ENCODE measurements at places on chromosomes 12 and 14.
A peak's percentile ranks its signal among the peaks of the same experiment; 100 is the strongest.

GRCh38 chr12:75058228-75058627 is 151.4 kb downstream of the KCNC2 start:
- no peak for DNase-seq

DNA sequence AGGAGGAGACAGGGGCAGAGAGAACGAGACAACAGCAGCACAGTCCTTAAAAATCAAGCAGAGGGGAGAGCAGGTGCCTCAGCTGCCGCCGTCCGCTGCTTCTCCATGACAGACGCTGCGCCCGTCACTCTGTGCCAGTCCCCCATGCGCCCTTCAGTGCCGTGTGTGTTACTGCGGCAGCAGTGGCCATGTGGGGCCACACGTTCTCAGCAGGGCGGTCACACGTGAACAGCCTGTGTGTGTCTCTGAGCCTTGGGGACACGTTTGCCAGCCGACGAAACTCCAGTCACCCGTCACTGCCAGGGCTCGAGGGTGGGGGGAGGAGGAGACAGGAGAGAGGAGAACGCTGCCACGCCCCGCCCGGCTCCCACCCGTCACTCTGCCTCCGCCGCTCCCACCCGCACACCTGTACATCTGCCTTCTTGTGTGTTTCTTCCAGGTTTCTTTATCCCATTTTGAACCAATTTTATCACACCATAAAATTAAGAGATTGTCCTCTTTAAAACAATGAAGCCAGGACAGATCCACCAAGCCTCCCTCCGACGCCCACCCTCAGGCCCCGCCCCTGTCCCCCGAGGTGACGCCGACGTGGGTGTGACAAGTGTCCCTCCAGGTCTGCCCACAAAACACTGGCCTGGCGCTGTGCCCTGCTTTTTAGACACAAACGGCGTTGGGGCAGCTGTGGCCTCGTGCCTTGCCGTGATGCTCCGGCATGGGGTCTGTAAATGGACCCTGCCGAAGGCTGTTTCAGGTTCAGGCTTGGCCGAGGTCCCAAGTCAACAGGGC is 58.2 kb downstream of the GALNT9 start:
- DNase-seq, result no peak

DNA sequence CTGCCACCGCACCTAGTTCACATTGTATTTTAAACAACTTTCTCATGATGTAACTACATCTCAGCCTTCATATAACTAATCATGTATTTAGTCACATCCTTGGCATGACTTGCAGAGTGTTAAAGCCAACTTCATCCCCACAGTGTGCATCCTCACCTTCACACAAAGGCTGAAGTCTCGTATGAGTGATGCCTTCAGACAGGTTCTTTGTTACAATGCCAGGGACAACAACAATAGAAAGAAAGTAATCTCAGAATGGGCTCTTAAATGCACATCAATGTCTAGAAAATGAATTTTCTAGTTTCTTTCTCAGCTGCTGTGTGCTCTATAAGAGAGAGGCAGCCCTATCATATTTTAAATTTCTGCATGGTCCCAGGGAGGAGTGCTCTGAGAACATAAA is 221.3 kb downstream of the DIO2 start:
- DNase-seq, result no peak

DNA sequence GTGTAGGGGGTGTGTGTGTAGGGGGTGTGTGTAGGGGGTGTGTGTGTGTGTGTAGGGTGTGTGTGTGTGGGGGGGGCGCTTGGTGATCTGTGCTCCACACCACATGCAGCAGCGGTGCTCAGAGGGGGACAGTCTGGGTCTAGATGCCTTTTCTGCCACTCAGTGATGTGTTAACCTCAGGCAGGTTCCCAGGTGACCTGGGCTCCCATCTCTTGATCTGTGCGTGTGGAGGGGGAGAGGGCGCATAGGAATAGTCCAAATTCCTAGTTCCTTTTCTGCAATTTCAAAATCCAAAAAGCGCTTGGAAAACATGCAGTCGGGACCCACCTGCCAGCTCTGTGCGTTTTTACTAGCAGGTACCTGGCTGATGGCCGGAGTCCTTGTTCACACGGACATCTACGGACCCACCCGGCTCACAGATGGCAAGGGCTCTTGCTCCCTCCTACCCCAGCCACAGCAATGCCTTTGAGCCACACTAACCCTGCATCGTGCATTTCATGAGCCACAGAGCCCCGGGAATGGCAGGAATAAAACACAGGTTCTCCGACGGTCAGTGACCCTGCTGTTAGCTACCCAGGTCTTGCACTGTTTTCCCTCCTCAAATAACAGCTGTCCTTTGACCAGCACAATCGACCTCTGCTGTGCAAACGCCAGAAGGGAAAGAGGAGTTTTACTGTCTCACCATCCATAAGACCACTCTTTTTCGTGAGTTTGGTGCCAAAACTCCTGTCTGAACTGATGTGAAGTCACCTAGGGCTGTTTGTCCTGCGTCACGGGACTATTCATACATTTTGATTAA is 120.8 kb downstream of the GLT1D1 start:
- no peak for DNase-seq

GRCh38 chr12:69533844-69534243 is 51.4 kb upstream of the CCT2 start:
- no peak for DNase-seq

DNA sequence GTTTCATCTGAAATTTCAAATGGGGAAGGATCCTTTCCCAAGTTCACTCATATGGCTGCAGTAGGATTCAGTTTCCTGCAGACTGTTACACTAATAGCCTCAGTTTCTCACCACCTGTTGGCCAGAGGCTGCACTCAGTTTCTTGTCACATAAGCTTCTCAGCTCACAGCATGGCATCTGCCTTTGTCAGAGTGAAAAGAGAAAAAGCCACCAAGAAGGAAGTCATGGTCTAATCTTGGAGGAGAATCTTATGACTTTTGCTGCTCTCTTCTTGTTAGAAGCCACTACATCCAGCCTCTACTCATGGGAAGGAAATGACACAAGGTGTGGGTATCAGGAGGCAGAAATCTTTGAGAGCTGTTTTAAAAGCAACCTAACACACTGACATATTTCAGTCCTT is 39.4 kb upstream of the BTG1 start:
- peak; percentile 34 for DNase-seq

- no peak for DNase-seq
Measured at GRCh38 chr12:80702889-80703805, 4.3 kb upstream of the MYF6 start.

DNA sequence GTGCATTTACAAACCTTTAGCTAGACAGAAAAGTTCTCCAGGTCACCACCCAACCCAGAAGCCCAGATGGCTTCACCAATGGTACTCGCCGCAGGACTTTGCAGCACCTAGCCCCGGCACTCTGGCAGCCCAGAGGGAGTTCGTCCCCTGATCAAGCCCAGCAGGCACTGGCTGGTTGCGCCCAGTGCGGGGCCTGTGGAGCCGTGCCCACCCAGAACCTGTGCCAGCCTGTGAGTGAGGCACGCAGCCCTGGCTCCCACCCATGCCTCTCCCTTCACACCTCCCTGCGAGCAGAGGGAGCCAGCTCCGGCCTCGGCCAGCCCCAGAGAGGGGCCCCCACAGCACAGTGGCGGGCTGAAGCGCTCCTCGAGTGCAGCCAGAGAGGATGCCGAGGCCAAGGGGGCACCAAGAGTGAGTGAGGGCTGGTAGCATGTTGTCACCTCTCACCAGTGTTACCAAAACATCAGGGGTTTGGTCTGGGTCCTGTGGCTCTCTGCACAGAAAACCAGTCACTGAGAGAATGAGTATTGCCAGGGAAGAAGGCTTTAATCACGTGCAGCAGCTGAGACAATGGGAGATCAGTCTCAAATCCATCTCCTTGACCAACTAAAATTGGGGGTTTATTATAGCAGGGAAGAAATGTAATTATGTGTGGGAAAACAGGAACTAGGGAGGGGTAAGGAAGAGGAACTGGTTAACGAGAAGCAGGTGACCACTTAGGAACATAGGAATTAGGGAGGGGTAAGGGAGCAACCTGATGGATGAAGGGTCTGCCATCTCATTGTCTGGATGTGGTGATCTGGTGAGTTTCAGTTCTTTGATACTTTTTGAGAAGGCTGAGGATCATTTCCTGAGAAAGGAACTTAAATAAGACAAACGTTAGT is 151.3 kb downstream of the NUBPL start:
- no peak for DNase-seq

GRCh38 chr14:64792231-64792630 is 87.5 kb downstream of the SPTB start:
- DNase-seq, result no peak

- no peak for DNase-seq
Measured at GRCh38 chr14:69711881-69712560, 54.9 kb upstream of the SRSF5 start.

DNA sequence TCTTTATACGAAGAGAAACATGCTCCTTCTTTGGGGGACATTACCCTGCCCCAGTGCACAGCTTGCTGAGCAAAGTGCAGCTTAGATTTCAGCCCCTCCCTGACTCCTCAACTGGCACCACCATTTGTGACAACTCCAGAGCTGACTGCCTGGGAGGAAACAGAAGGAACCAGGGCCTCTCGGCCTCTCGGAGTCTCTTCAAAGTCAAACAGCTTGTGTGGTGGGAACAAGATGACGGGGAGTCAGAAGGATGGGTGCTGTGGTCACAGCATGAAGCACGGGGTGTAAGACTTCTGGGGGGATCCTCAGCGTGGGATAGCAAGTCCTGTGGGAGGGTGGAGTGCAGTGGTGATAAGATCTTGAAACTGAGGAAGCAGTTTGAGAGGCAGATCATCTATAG is 123.5 kb upstream of the BCL2L14 start:
- DNase-seq, result no peak

DNA sequence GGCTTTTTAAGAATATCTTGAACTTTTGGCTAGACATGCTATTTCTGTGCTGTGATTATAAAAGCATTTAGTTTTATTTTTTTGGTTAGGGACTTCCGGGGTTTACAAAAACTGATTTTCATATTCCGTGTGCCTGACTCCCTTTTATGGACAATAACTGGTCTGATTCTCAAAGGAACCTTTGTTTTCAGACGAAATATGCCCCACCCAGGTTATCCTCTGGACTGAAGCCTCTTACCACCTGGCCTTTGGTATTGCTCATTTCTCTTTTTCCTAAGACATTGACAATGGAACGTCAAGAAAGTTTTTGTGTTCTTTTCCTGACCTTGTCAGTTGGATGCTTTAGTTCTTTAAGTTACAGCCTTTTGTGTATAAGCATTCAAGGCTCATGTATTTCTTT is 10.8 kb downstream of the TIGAR start:
- DNase-seq, result no peak

DNA sequence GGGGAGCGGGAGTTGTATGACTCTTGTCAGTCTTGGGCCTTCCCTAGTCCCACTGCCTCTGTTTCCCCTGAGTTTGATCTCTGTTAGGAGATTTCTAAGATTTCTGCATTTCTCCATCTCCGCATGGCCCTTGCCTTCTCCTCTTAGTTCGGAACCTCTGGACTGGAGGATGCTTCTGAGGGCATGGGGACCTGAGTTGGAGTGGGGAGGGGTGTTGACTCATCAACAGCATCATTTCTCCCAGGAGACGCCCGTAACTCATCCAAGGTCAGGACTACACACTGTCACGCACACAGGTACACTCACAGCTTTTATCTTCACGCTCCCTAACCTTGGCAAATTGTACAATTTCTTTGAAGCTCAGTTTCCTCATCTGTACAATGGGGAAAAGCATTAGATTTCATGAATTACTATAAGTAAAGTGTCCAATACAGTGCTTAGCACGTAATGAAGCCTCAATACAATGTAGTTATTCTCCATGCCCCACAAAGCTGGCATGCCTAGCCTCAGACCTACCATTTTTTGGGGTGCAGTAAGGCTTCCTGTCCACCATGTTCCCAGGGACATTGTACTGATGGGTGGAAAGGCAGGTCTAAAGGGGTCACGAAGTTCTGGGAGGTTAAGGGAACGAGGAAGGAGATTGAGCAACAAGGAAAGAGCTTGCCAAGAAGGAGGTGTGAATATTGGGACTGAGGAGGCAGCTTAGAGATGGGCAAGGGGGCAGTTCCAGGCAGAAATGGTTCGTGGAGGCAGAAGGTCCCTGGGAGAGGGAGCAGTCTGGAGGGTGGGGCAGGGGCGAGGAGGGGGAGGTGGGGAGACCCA is 600 bp upstream of the LAG3 start:
- peak; percentile 22 for DNase-seq

- DNase-seq, result no peak
Measured at GRCh38 chr14:31582286-31582691, 21.1 kb downstream of the NUBPL start.

DNA sequence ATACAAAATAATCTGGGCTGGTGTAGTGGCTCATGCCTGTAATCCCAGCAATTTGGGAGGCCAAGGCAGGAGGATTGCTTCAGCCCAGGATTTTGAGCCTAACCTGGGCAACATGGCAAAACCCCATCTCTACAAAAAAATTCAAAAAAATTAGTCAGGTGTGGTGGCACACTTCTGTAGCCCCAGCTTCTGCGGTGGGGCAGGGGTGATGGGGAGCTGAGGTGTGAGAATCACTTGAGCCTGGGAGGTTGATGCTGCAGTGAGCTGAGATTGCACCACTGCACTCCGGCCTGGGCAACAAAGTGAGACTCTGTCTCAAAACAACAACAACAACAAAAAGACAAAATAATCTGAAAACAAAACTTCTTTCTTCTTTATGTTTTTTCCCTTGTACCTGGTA is 66.0 kb downstream of the TC2N start:
- no peak for DNase-seq

DNA sequence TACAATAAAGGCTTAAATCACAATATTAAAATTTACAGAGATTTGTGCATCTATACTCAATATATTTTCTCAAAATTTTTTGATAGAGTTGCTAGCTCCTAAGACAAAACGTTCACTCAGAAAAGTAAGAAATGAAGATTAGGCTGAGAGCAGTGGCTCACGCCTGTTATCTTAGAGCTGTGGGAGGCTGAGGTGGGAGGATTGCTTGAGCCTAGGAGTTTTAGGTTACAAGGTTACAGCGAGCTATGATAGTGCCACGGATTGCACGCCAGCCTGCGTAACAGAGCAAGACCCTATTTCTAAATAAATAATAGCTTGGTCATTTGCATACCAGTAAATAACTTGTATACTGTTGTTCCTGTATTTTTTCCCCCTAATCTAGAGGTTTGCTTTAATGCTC is 35.0 kb upstream of the CFL2 start:
- DNase-seq, result no peak

Data from activated CD4-positive, alpha-beta T cell treated with anti-CD3 and anti-CD28 coated beads for 36 hours (primary cell).